ENCODE measurements at places on chromosomes 5 and 9. TPM values are rescaled to one million over a fixed set of nuclear protein-coding genes. Genes with fewer than 3 reads are reported as not detected.

DNA sequence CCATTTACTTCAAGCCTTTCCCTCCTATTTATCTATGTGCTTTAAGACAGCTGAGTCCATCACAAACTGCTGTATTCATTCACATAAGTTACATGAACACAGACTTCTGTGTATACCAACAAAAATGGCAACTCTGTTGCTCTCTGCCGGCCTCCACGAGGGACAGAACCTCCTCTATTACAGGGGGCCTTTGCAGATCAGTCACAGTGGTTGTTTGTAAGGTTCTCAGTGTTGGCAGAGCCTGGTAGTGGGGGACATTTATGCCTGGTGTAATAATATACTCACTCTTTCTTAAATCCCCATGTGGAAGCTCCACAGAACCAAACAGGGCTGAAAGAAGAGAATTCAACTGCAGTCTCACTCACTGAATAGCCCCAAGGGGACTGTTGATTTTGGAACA lies 76.5 kb downstream of the SLC1A1 start:
- H3K36me3 ChIP-seq = no peaks in the 10 kb centered on the region
- no peak overlapping the region for H3K27ac ChIP-seq
- H3K4me1 ChIP-seq = no peaks in the 10 kb centered on the region
- H3K27me3 ChIP-seq = no peaks in the 10 kb centered on the region
- DNase-seq = no peak

DNA sequence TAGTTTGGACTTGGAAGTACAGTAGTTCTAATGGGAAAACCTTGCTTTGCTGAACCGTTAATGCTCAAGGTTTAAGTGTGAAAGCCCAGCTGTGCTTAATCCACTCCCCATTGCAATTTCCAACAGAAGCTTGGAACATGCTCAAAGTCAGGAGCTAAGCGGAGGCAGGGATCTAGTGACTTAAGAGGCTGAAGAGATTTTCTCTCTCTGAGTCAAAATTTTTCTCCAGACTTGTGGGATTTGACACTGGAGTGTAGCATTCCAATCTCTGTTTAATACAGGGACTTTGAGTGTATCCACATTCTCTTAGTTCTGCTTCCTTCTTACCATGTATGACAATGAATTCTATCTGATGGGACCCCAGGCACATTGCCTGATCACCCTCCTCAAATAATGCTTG lies 471.8 kb downstream of the KIF4B start:
- H3K27me3 ChIP-seq = no peaks in the 10 kb centered on the region
- no peak overlapping the region for H3K27ac ChIP-seq

- peaks cover 10% of the 10 kb centered on the region for H3K4me1 ChIP-seq
- H3K27ac ChIP-seq = no peak overlapping the region
- no peak for DNase-seq
Observed at GRCh38 chr5:82419559-82420332, 141.6 kb upstream of the RPS23 start.

SLC27A6 gene
- not detected for total RNA-seq

- no peak overlapping the region for H3K4me3 ChIP-seq
- no peak for DNase-seq
- H3K27ac ChIP-seq = no peak overlapping the region
- no peaks in the 10 kb centered on the region for H3K36me3 ChIP-seq
- H3K4me1 ChIP-seq = peaks cover 22% of the 10 kb centered on the region
- H3K27me3 ChIP-seq = no peaks in the 10 kb centered on the region
Observed at GRCh38 chr5:142846406-142846805, 76.2 kb downstream of the ARHGAP26 start.

GABRA6 gene
- total RNA-seq = not detected

GRCh38 chr9:28882529-28882928 lies 1309.2 kb upstream of the C9orf72 start:
- DNase-seq = no peak
- H3K4me1 ChIP-seq = no peaks in the 10 kb centered on the region
- H3K4me3 ChIP-seq = no peak overlapping the region
- no peak overlapping the region for H3K27ac ChIP-seq

- DNase-seq = no peak
- H3K4me1 ChIP-seq = no peaks in the 10 kb centered on the region
- peaks cover 14% of the 10 kb centered on the region for H3K27me3 ChIP-seq
Observed at GRCh38 chr9:136209232-136209631, 4.3 kb upstream of the LHX3 start.

TCF7 gene
- 7.0 TPM for total RNA-seq

HAND1 gene
- not detected for total RNA-seq

- H3K4me3 ChIP-seq = no peak overlapping the region
- H3K27me3 ChIP-seq = no peaks in the 10 kb centered on the region
- H3K27ac ChIP-seq = no peak overlapping the region
- DNase-seq = peak; percentile 70
- H3K36me3 ChIP-seq = no peaks in the 10 kb centered on the region
Observed at GRCh38 chr9:131885144-131885609, 145.3 kb upstream of the RAPGEF1 start.

DNA sequence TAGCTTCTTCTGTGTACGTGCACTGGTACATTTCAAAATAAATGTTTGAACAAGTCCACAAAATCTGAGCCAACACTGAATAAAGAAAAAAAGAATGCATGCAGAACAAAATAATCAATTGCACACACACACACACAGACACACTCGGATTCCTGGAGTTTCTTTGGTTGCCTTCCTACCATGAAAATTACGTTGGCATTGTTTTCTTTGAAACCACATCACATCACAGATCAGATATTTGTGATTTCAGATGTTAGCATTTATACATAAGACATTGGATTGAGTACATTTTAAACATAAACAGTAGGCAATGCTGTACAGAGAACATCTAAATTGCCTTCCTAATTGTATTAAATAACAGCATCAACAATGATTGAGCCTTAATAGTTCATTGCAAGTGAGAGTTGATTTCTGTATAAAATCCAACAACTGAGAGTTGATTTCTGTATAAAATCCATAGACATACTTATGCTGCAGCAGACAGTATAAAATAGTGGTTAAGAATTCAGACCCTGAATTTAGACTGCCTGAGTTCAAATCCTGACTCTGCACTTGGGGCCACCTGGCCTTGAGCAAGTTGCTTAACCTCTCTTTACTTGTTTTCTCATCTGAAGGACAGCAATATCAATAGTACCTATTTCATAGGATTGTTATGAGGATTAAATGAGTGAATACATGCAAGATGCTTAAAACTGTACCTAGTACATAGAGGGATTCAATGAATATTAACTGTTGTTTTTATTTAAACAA lies 101.7 kb upstream of the IFNE start:
- no peak for DNase-seq
- H3K27ac ChIP-seq = no peak overlapping the region
- no peak overlapping the region for H3K4me3 ChIP-seq
- H3K36me3 ChIP-seq = no peaks in the 10 kb centered on the region
- no peaks in the 10 kb centered on the region for H3K27me3 ChIP-seq

DNA sequence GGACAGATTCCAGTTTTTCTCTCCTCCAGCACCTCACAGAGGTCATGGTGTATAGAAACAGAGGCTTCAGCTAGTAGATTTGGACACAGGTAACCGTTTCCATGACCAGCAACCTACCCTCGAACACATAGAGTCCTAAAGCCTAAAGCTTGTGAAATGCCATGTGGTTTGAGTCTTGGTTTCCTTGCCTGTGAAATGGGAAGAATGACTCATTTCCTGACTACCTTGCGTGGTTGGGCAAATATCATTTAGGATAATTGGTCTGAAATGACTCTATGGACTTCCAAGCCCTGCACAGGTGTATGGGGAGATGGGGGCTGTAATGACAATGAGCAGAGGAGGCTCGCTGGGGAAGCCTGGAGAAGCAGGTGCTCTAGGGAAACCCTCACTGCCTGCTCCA lies 134.6 kb downstream of the TTLL11 start:
- DNase-seq = no peak
- H3K4me3 ChIP-seq = no peak overlapping the region
- no peak overlapping the region for H3K27ac ChIP-seq
- H3K4me1 ChIP-seq = no peaks in the 10 kb centered on the region
- H3K36me3 ChIP-seq = no peaks in the 10 kb centered on the region

- H3K4me1 ChIP-seq = no peaks in the 10 kb centered on the region
- H3K4me3 ChIP-seq = no peak overlapping the region
- H3K36me3 ChIP-seq = no peaks in the 10 kb centered on the region
Observed at GRCh38 chr9:119370816-119371215, 1.6 kb upstream of the BRINP1 start.
